Bronchus fibroblast of lung (primary cell): ENCODE measurements at places on chromosomes 11 and 22. TPM values are rescaled to one million over a fixed set of nuclear protein-coding genes. Genes with fewer than 3 reads are reported as not detected.

Gene THY1
- 64.8 and 72.6 TPM in 2 replicates for total RNA-seq

Gene PKNOX2
- 0.84 and 1.2 TPM in 2 replicates for total RNA-seq

Gene RBM14
- 47.3 and 49.4 TPM in 2 replicates for total RNA-seq

Gene PIWIL4
- 0.50 and 0.59 TPM in 2 replicates for total RNA-seq

Gene LARGE1
- 1.9 and 2.0 TPM in 2 replicates for total RNA-seq

Gene ADAMTS8
- total RNA-seq, result not detected in 2 replicates

Gene MN1
- total RNA-seq, result 0.45 and 0.50 TPM in 2 replicates

Gene A4GALT
- total RNA-seq, result 9.2 and 9.4 TPM in 2 replicates

Gene CYTH4
- total RNA-seq, result 0.15 and 0.17 TPM in 2 replicates

Gene SLC25A18
- total RNA-seq, result 0.15 and 0.17 TPM in 2 replicates

Gene NLRP14
- not detected in 2 replicates for total RNA-seq

Gene DDI1
- not detected in 2 replicates for total RNA-seq

Gene ROBO4
- 2.2 and 2.7 TPM in 2 replicates for total RNA-seq

Gene VSTM5
- total RNA-seq, result 0.67 and 1.6 TPM in 2 replicates

Gene TIMP3
- total RNA-seq, result 68.1 and 77.3 TPM in 2 replicates

Gene SPTBN2
- 0.89 and 2.0 TPM in 2 replicates for total RNA-seq
